CD4-positive, alpha-beta T cell (primary cell): ENCODE measurements at places on chromosomes 13 and 19.

- DNase-seq, result no peak
These were observed 28.0 kb downstream of the UPF1 start for GRCh38 chr19:18859676-18860301.

GRCh38 chr19:48806518-48806817 is 4.4 kb downstream of the BCAT2 start:
- DNase-seq, result no peak

GRCh38 chr13:24664726-24665409 is 15.3 kb upstream of the ATP12A start:
- no peak for DNase-seq

GRCh38 chr13:109778102-109778542 is 8.3 kb downstream of the IRS2 start:
- DNase-seq, result no peak

DNA sequence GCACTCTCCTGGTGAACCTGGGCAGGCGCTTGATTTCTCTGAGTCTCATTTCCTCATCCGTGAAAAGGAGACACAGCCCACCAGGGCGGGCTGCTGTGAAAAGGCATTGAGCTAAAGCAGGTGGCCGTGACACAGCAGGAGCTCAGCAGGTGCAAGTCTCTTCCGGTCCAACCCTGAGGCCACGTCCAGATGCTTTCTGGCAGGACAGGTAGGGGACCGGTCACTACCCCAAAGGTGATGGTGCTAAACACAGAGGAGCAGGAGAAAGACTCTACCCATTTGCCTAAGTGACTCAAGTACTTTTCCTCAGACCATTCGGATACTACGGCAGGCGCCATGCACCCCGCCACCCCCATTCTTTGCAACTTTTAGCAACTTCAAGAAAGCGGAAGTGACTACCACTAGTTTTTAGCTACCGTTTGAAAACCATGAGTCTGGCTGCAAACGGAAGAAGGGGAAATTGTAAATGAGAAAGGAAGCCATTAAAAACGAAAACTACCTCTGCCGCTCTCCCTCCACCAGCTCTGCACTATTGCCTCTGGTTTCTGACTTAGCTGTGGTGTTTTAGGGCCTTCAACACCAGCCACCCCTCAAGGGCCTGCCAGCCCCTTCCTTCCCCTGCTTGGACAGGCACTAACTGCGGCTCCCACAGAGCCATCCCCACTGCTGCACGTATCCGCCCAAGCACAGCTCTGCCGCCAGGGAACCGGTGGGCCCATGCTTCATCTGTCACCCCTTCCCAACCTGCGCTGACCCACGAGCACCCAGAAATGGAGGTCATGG is 4.8 kb downstream of the PPP6R1 start:
- DNase-seq, result peak; percentile 36

- DNase-seq, result no peak
These were observed 42.6 kb downstream of the B3GLCT start for GRCh38 chr13:31242367-31242766.

GRCh38 chr13:106083620-106084350 is 451.7 kb downstream of the EFNB2 start:
- DNase-seq, result no peak

DNA sequence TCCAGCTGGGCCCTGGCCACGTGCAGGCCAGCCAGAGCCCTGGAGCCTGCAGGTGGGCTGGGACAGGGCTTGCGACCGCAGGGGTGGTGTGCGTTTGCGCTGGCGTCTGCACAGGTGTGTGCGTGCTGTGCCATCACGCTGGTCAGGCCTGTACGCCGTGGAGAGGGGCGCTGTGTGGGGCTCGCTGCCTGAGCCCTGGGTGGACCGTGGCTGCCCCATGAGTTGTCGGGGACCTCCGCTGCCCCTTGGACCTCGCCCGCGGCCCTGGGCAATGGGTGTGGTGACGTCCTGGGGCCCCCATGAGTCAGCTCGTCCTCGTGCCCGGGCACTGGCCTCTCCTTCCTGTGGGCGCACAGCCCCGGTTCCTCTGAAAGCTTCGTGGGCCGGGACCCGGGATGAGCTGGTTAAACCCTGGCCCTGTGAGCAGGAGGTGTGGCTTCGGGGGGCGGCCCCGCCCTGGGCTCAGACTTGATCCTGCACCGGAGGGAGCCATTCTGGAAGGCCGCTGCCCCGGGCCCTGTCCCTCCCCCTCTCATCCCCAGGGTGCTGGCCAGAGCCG is 6.8 kb downstream of the CSNK1G2 start:
- no peak for DNase-seq

DNA sequence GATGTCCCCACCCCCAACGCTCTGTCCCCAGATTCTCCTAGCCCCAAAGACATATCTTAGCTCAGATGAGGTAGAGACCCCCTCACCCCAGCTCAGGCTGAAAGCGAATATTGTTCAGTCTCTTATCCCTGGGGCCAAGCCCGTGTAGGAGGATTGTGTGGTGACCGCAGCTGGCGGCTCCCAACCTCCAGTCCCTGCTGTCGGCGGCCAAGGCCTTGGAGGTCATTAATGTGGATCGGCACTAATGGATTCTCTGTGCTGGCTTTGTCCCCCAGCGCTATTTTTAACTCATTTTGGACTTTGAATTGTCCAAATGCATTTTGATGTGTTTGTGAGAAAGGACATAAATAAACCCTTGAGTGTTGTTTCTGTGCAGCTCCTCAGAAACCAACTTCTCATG is 124.2 kb downstream of the UQCRFS1 start:
- no peak for DNase-seq

GRCh38 chr13:51305271-51305967 is 34.1 kb upstream of the SERPINE3 start:
- DNase-seq, result no peak

DNA sequence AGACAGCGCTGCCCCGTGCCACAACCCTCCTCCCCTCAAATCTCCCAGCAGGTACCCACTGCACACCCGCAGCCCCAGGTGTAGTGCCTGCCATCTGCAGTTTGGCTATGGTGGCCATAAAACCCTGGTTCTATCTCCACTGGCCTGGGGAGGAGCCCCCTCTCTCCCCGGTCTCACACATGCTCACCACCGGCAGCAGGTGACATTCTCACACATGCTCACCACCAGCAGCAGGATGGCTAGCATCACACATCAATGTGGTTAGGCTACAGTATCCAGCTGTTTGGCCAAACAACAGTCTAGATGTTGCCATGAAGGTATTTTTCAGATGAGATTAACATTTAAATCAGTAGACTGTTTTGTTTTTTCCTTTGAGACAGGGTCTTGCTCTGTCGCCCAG is 31.1 kb downstream of the ELL start:
- DNase-seq, result no peak

- DNase-seq, result peak; percentile 67
These were observed 10.0 kb downstream of the DPF1 start for GRCh38 chr19:38213911-38214625.

DNA sequence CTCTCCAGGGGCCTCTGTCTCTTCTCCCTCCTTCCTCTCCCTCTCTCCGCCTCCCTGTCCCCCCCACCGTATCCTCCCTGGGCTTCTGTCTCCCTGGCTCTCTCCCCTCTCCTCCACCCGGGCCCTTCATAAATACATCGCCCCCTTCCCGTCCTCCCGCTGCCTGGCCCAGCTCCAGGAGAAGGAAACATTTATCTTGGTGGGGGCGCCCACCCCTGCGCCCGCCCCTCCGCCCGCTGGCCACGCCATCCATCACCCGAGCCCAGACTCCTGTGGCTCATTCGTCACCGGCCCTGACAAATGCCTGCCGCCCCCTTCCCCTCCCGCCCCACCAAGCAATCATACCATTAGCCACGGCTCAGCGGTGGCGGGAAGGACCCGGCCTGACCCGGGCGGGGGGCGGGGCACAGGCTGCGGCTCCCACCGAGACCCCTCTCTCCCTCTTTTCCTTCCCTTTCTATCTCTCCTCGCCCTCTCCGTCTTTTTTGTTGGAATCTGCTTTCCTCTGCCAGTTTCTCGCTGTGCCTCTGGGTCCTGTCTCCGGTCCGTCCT is 2.6 kb upstream of the MEIS3 start:
- DNase-seq, result no peak

- peak; percentile 39 for DNase-seq
These were observed 3.6 kb downstream of the ADGRE1 start for GRCh38 chr19:6890938-6891337.

- DNase-seq, result no peak
These were observed 322.3 kb downstream of the EFNB2 start for GRCh38 chr13:106213028-106213757.

GRCh38 chr19:55223291-55224037 is 5.1 kb downstream of the TMEM86B start:
- DNase-seq, result no peak

DNA sequence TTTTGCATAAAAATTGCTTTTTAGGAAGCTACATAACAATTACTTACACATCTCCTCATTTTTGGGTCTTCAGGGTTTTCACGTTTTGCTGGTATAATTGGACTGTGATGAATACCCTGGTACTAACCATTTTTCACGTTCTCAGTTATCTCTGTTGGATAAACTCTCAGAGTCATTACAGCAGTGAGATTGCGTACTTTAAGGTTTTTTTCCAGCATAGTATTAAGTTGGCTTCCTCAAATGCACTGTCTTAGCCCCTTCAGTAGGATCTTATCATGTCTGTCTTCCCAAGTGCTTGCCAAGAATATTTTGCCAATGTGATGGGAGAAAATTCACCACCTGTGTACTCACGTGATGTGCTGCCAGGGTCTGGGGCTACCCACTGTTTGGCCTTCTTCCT is 342.5 kb downstream of the TEX29 start:
- no peak for DNase-seq

DNA sequence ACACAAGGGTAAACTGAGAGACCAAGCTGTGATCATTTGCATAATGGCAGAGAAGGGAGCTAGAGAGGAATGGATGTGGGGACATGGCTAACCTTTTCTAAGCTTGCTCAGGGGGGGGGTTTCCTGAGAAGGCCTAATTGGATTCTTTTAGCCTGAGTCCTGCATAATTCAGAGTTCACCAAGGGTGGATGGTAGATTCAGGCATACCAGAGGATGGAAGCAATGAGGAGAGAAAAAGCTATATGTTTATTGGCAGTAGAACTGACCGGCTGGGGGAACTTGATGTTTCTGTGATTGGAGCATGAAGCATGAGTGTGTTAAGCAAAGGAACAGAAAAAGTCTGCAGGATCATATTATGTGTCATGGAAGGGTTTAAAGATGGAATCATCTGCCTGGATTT is 65.9 kb upstream of the KLF12 start:
- DNase-seq, result no peak

- DNase-seq, result no peak
These were observed 1.3 kb downstream of the LSR start for GRCh38 chr19:35249848-35250711.

GRCh38 chr13:93649496-93649895 is 422.9 kb downstream of the GPC6 start:
- DNase-seq, result no peak

- DNase-seq, result no peak
These were observed 43.8 kb upstream of the GRTP1 start for GRCh38 chr13:113407531-113408393.

GRCh38 chr19:14325863-14326262 is 55.4 kb upstream of the ADGRE5 start:
- no peak for DNase-seq

GRCh38 chr19:16521715-16522289 is 20.4 kb downstream of the CHERP start:
- no peak for DNase-seq

DNA sequence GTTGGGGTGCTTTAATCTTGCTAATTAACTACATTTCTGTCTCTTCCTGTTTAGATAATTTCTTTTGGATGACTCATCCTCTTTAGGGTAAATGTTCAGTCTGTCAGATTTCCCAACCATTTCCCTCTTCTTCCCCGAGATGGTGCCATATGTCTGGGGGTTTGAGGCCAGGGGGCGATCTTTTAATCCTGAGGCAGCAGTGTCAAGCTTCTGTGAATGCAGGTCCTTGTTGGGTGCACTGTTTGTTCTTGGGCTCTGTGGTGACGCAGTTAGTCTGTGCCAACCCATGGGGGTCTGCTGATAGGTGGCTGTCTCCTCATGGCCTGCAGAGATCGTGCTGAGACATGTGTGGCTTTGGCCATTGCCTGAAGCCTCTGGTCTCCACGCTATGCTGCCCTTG is 420.4 kb downstream of the NDFIP2 start:
- DNase-seq, result no peak

- DNase-seq, result no peak
These were observed 52.7 kb upstream of the RFXAP start for GRCh38 chr13:36766295-36766694.

GRCh38 chr13:106911020-106911419 is 343.1 kb upstream of the ARGLU1 start:
- DNase-seq, result no peak

DNA sequence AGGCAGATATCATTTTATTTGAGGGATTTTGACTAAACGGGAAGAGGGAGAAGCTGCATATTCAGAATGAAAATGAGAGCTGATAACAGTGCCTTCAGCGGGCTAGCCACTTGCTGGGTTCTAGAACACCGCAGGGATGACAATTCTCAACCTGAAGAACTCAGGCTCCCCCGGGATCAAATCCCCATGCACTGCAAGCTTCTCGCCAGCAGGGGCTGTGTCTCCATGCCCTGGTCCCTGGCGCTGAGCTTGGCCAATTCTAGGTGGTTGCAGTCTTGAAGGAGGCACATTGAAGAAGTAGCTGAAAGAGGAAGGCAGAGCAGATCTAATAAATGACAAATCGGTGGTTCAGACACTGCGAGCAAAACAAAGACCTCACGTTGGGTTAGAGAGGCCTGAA is 128.7 kb downstream of the UQCRFS1 start:
- no peak for DNase-seq

- DNase-seq, result no peak
These were observed 423.4 kb downstream of the ITGBL1 start for GRCh38 chr13:101875717-101876393.

- DNase-seq, result no peak
These were observed 90.9 kb downstream of the INSR start for GRCh38 chr19:7203332-7203731.

DNA sequence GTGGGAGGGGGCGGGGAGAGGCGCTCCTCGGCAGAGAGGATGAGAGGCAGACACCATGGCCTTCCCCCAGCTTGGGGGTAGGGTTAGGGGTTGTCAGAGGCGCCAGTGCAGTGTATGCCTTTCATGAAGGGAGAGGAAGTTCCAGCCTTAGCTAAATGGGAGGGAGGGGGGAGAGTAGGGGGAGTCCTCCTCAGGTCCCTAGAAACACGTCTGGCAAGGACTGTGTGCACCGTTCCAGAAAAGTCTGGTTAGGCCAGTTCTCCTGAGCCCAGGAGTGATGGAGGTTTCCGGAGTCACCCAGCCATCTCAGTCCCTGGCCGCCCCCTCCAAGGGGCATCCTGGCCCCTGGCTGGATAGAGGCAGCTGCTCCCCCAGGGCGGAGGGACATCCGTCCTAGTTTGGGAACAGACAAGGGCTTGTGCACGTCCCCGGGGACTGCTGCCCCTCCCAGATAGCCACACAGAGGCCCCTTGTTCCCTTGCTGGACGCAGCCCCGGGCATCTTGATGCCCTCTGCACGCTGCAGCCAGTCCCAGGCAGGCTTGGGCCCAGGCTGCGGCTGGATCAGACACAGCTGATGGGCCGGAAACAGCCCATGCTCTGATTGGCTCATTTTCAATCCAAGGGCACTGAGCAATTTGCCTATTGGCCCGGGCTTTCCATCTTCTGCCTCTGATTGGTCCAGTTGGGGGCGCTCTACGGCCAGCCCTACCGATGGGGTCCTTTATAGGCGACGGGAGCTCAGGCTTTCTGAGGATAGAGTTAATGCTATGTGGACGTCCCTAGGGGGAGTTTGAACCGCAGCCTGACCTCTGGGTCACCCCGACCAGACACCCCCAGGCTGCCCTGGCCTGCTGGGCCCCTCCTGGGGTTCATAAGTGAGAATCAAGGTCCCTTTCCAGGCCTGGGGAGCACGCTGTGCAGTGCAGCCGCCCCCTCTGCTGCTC is 3.8 kb downstream of the S1PR2 start:
- no peak for DNase-seq

GRCh38 chr13:23741879-23742510 is 147.2 kb downstream of the MIPEP start:
- no peak for DNase-seq

GRCh38 chr13:78298657-78299056 is 304.7 kb downstream of the POU4F1 start:
- DNase-seq, result no peak
